Small intestine (tissue), 16 donors: ENCODE measurements at places on chromosomes 16 and 17.

- peak; percentile 57 for DNase-seq
These were observed 23.7 kb upstream of the RCVRN start for GRCh38 chr17:9928601-9929333.

DNA sequence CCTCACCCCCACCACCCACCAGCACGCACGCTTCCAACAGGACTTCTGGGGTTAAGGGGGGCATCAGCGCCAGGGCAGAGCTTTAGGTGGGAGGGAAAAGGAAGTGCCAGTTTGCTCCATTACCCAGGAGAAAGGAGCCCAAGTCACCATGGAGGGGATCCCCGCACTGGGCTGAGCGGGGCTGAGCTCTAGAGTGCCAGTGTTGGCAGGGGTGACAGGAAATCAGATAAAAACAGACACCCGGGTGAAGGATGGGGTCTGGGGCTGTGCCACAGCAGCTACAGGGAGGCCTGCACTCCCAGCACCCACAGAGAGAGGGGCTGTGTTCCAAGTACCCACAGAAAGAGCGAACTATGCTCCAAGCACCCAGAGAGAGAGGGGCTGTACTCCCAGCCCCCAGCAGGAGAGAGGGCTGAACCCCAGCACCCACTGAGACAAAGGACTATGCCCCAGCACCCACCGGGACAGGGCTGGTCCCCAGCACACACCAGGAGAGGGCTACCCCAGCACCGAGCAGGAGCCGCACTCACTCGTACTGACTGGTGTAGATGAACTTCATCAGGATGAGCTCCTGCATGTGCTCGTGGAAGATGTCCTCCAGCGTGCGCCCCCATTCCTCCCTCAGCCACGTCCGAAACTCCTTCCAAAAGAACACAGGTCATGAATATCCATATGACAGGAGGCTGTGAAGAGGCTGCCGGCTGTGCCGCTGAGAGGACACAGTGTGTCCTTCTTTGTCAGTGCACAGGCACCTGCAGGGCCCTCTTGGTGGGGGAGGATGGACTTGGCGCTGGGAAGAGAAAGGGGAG is 18.6 kb upstream of the C16orf95 start:
- DNase-seq, result no peak

DNA sequence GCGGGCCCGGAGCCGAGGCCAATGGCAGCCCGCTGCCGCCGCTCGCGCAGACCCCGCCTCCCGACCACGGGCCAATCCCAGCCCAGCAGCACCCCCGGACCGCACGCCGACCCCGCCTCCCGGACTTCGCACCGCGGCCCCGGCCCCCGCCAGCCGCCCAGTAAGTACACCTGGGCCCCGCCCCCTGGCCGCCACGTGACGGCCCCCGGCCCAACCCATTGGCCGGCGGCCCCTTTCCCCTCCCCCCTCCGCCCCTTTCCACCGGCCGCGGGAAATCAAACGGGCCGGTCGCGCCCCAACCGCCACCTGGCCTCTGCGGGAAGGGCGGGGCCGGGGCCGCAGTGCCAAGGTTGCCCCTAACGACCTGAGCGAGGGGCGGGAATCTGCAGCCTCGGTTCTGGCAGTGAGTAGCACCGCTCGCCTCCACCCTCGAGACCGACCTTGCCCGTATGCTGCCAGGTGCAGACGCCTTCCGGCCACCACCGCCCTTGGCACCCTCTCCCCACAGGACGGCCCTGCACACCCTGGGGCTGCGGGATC is at the start of gene YBX2:
Gene YBX2 (minus strand): TSS at position 26 of the 540 bp plus-strand sequence. CDS start 139 bp downstream, outside the sequence.
- peak; percentile 94 for DNase-seq

DNA sequence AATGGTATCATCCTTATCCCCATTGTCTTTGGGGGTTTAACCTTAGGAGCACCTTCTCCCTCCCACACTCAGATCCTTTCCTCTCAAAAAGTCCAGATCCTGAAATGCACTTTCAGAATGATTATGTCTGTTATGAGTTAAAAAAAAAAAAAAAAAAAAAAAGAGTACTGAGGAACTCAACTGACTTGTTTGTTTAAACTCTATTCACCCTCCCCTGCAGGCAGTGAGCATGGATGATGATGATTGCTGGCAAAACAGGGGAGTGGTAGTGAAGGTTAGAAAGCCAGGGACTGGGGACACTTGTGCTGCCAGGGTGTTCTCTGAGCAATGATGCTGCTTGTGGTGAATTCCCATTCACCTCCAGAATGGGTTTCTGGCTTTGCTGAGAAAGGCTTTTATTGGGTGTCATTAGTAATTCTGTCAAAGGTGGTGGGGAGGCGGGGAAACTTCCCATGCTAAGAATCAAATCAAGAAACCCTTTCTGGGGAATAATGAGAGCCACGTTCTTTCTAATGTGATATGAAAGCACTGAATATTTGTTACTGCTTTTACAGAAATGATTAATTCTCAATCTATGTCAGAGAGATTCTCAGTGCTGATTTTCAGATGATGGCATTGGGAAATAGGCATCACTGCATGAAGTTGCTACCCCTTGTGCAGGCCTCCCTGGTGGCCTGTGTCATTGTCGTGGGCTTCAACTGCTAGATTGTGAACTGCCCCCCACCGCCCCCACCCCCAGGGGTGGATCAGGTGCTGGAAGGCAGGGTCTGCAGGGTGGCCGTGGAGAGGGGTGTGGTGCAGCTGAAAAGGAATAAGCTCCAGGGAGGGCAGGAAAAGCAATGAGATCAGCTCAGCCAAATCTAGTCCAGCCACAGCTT is 14.1 kb downstream of the CCL4 start:
- no peak for DNase-seq

DNA sequence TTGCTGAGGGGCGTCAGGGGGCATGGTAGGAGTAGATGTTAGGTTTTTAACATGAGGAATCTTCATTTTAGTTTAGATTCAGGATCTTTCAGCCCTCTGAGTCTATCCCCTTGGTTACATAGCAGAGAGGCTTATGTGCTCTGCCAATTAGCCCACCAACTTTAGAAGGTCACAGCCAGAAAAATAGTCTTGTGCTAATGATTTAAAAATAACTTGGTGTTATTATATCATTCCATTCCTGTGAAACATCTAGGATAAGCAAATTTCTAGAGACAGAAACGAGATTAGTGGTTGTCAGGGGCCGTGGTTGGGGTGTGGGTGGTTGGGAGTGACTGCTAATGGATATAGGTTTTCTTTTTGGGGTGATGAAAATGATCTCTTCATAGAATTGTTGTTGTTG is 183.7 kb downstream of the SNX29 start:
- no peak for DNase-seq

GRCh38 chr16:19210968-19211367 is 42.9 kb downstream of the SYT17 start:
- DNase-seq, result no peak

DNA sequence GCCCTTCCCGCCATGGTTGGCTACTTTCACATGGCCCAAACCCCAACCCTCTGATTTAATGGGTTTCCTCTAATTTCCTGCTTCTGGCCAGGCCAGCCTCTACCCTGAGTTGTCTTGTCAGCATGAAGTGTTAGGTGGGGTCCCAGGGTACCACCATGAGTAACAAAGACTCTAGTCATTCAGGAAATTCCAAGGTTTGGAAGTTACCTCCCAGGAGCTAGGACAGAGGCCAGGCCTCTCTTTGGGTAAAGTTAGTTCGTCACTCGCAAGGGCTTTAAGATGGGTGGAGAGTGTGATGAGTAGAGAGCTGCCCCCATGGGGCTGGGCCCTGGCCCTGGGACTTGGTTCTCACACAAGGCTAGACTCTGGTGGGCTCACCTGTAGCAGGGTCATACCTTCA is 54.6 kb downstream of the PLD6 start:
- DNase-seq, result no peak

DNA sequence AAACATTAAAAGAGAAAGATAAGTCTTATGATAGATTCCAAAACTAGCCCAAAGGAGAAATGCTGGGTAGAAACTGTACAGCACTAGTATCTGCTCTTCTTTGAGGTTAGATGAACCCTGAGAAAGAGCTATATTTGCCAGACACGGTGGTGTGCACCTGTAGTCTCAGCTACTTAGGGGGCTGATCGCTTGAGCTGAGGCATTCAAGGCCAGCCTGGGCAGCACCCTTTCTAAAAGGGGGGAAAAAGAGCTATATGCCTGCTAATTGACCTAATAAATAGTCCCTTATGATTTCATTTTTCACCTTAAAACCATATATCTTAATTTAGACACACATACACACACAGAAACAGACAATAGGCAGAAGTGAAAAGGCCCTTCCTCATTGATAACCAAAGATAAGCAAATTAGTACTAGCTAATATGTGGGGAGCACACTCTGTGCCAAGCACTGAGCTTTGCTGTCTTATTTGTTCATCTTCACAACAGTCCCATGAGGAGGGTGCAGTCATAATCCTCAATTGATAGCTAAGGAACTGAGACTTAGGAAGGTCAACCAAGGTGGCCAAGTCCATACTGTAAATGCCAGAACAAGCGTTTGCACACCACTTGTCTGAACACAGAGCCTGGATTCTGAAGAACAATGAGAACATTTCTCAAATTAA is 56.6 kb upstream of the NLK start:
- no peak for DNase-seq

DNA sequence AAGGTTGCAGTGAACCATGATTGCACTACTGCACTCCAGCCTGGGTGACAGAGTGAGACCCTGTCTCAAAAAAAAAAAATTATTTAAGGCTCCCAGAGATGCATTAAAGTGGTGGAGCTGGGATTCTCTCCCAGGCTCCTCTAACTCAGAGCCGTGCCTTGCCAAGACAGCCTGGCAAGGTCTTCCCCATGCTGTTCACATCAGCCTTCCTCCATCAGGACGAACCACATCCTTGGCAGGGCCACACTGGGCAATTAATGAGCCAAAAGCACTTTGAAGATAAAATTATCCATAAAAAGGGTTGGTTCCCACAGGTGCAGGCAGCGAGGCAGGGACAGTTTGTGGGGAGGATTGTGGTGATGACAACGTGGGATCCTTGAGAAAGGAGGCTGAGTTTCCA is 19.8 kb upstream of the BBS2 start:
- no peak for DNase-seq

DNA sequence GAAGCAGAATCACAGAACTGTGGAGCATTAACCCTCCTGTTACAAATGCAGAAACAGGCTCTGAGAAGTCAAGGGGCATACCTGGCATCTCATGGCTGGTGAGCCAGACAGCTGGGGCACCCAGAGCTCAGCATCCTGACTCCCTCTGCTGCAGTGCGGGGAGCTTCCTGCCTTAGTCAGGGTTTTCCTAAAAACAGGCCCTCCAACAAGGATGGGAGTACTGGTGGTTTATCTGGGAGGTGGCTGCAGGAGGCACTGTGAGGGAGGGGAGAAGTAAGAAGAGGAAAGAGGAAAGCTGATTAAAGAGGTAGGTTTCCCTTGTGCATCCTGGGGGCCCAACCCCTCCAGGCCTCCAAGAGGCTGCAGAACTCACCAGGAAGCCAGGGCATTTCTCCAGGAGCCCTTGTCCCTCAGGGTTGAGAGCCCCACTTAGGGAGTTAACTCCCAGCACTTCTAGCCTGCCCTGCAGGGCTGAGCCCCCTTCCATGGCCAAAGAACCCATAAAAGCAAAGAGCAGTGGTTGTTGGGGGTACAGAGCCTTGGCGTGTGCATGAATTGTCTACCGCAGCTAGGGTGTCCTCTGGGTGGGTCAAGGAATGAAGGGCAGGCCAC is 261.5 kb upstream of the RPL38 start:
- DNase-seq, result no peak

- DNase-seq, result no peak
These were observed 686.8 kb upstream of the KIF2B start for GRCh38 chr17:53135969-53136368.

- DNase-seq, result no peak
These were observed 39.3 kb upstream of the IRX6 start for GRCh38 chr16:55284718-55285099.

GRCh38 chr17:13209081-13209480 is 191.3 kb upstream of the ELAC2 start:
- DNase-seq, result no peak

- no peak for DNase-seq
These were observed 11.5 kb downstream of the HAPSTR1 start for GRCh38 chr16:9102943-9103342.

DNA sequence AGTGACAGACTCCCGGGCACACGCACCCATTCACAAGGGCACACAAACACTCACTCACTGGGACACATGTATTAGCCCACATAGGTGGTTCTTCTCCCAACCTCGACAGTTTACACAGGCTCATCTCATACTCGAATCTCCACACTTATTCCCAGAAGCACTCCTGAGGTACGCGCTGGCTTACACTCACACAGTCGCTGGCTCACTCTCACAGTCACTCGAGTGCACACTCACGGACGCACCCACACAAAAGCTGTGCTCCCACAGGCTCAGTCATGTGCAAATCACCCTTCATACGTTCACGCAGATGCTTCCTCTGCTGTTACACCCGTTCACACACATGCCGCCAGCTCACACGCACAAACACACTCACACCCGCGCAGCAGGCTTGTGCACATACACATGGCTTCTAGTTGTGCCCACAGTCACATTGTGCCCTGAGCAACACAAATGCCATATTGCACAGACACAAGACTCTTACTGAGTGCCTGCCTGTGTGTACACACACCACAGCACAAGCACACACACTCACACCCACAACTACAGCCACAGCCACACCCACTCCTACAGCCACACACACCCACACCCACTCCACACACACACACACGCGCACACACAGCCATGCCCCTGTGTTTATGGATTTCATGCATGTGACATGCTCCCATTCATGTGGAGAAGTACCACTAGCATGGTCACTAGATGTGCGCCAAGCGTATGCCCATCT is 8.4 kb upstream of the PRR29 start:
- DNase-seq, result no peak

GRCh38 chr17:67258821-67259468 is 13.9 kb upstream of the HELZ start:
- no peak for DNase-seq

DNA sequence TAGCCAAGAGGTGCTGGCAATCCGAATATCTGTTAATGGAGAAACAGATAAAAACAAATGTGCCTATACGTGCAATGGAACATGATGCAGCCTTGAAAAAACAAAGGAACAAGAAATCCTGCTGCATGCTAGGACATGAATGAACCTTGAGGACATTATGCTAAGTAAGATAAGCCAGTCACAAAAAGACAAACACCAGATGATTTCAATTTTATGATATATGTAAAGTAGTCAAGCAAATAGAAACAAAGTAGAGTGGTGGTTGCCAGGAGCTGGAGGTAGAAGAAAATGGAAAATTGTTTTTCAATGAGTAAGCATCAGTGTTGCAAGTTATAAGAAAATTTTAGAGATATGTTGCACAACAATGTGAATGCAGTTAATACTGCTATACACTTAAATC is 409.7 kb upstream of the CDH8 start:
- DNase-seq, result no peak

- no peak for DNase-seq
These were observed 57.5 kb downstream of the CCDC182 start for GRCh38 chr17:57687642-57688041.

DNA sequence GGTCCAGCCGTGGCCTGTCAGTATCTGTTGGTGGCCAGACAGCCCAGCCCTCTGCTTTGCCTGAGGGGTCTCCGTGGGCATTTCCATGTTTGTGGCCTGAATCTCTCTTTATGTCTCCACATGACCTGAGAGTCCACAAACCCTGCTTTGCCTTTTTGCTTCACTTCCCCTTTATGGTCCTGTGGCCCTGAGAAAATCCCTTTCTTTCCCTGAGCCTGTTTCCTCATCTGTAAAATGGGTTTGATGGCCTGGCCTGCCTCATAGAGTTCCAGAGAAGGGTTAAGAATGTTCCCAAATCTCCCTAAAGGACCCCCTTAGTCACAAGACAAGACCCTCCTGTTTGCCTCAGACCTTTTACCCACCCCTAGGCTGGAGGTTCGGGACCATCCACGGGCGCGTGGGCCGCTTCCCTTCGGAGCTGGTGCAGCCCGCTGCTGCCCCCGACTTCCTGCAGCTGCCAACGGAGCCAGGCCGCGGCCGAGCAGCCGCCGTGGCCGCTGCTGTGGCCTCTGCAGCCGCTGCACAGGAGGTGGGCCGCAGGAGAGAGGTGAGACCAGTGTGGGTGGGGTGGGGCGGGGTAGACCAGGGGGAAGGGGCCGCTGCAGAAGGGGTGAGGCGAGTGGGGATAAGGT is 26.2 kb upstream of the ALKBH5 start:
- DNase-seq, result no peak
